Kidney (tissue), 22 donors: ENCODE measurements at places on chromosomes 1 and 21.
A peak's percentile ranks its signal among the peaks of the same experiment; 100 is the strongest.

- H3K36me3 ChIP-seq: no peaks in the 10 kb centered on the region
- no peak overlapping the region for H3K27ac ChIP-seq
- no peaks in the 10 kb centered on the region for H3K4me1 ChIP-seq
Observed at GRCh38 chr21:23496729-23497128, 2110.6 kb downstream of the MRPL39 start.

DNA sequence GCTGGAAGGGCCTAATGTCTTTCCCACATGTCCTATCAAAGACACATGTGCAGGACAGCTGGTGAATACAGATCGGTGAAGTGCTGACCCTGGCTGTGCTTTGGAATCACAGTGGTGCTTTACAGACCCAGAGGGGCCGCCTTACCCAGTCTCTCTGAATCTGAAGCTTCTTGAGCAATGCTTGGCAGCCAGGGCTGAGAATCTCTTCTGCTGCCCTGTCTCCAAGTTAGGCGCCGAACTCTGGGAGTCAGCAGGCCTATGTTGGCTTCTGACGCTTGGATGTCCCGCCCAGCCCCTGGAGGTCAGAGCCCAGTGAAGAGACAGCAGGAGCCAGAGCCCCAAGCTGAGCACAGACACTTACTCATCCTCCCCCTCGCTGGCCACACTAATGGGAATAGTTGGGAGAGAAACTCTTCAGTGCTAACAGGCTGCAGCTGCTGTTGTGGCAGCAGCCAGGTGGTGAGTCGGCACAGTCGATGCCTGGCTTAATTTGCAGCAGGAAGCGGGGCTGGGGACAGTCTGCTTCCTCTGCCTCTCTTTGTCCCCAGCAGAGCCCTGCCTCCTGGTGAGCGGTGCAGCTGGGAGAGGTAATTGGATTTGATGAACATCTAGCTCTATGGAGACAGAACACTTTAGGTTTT lies 68.1 kb downstream of the URB2 start:
- DNase-seq: peak; percentile 82
- no peaks in the 10 kb centered on the region for H3K27me3 ChIP-seq
- H3K27ac ChIP-seq: no peak overlapping the region
- no peak overlapping the region for H3K4me3 ChIP-seq

- no peak overlapping the region for H3K4me3 ChIP-seq
- peaks cover 13% of the 10 kb centered on the region for H3K4me1 ChIP-seq
- no peaks in the 10 kb centered on the region for H3K36me3 ChIP-seq
- H3K27ac ChIP-seq: peak overlapping the region; percentile 49
Observed at GRCh38 chr1:116312681-116313069, 60.4 kb upstream of the ATP1A1 start.

DNA sequence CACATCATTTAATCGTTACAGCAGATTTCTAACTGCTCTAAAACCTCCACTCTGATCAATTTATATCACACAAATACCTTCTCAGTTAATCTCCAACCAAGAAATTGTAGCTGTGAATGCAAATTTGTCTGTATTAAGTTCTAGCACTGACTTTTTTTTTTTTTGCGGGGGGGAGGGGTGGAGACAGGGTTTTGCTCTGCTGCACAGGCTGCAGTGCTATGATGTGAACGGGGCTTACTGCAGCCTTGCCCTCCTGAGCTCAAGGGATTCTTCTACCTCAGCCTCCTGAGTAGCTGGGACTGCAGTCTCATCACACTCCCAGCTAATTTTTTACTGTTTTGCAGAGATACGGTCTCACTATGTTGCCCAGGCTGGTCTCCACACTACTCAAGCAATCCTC lies 163.6 kb downstream of the RERE start:
- no peaks in the 10 kb centered on the region for H3K27me3 ChIP-seq
- H3K4me1 ChIP-seq: peaks cover 5% of the 10 kb centered on the region
- H3K4me3 ChIP-seq: no peak overlapping the region
- no peak overlapping the region for H3K27ac ChIP-seq
- no peak for DNase-seq

DNA sequence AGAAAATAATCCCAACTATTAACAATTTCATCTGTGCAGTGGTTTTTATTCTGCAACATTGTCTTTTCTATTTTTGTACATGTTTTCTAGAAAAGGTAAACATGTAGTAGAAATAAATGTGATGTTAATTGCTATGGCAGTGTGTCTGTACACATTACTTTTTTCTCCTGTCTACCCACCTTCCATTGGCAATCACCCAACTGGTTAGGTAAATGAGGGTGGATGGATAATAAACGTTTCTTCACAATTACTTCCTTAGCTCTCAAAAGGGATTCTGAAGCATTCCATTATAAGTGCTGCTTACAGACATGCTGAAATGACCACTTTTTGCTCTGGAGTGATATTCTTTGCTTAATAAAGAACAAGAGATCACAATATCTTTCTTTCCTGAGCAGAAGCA lies 61.4 kb downstream of the MAGI3 start:
- no peak overlapping the region for H3K4me3 ChIP-seq
- no peaks in the 10 kb centered on the region for H3K4me1 ChIP-seq
- DNase-seq: no peak
- H3K27ac ChIP-seq: no peak overlapping the region
- no peaks in the 10 kb centered on the region for H3K27me3 ChIP-seq
- H3K36me3 ChIP-seq: no peaks in the 10 kb centered on the region

DNA sequence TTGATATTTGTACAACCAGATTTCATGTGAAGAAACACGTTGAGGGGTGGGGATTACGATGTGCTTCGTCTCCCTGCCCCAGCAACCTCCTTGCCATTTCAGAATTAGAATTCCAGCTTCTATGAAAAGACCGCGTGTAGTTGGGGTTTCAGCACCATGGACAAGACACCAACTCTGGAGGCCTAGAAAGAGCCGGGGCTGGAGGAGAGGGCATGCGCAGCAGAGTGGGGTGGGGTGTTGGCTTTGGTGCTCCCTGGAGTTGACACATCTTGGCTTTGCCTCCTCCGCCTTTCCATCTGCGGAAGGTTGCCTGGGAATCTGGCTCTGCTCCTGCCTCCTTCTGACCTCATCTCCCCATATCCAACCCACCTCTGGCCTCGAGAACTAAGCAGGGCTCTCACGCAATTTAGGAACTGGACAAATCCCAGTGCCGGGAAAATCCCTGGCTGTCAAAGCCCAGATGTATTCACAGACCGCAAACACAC lies 11.8 kb downstream of the HTR6 start:
- no peaks in the 10 kb centered on the region for H3K27me3 ChIP-seq
- no peak overlapping the region for H3K4me3 ChIP-seq
- H3K36me3 ChIP-seq: no peaks in the 10 kb centered on the region

GRCh38 chr1:208122612-208123358 lies 121.4 kb downstream of the PLXNA2 start:
- no peak overlapping the region for H3K27ac ChIP-seq
- no peaks in the 10 kb centered on the region for H3K36me3 ChIP-seq
- no peak overlapping the region for H3K4me3 ChIP-seq
- DNase-seq: no peak
- H3K27me3 ChIP-seq: no peaks in the 10 kb centered on the region
- no peaks in the 10 kb centered on the region for H3K4me1 ChIP-seq

- H3K27ac ChIP-seq: peak overlapping the region; percentile 56
- H3K36me3 ChIP-seq: no peaks in the 10 kb centered on the region
- H3K27me3 ChIP-seq: no peaks in the 10 kb centered on the region
- H3K4me3 ChIP-seq: no peak overlapping the region
- peaks cover 17% of the 10 kb centered on the region for H3K4me1 ChIP-seq
Observed at GRCh38 chr21:38985568-38986378, 180.0 kb downstream of the ETS2 start.

- no peak overlapping the region for H3K4me3 ChIP-seq
- no peak overlapping the region for H3K27ac ChIP-seq
- no peaks in the 10 kb centered on the region for H3K36me3 ChIP-seq
- no peak for DNase-seq
- no peaks in the 10 kb centered on the region for H3K27me3 ChIP-seq
Observed at GRCh38 chr1:99681583-99681982, 35.7 kb downstream of the PALMD start.

GRCh38 chr1:220213382-220213983 lies 58.8 kb downstream of the RAB3GAP2 start:
- H3K27ac ChIP-seq: no peak overlapping the region
- H3K4me3 ChIP-seq: no peak overlapping the region
- H3K36me3 ChIP-seq: peaks cover 7% of the 10 kb centered on the region
- H3K27me3 ChIP-seq: no peaks in the 10 kb centered on the region
- no peak for DNase-seq

- no peak overlapping the region for H3K4me3 ChIP-seq
- DNase-seq: no peak
- H3K4me1 ChIP-seq: no peaks in the 10 kb centered on the region
- H3K27ac ChIP-seq: no peak overlapping the region
- no peaks in the 10 kb centered on the region for H3K36me3 ChIP-seq
- H3K27me3 ChIP-seq: no peaks in the 10 kb centered on the region
Observed at GRCh38 chr1:244211559-244211944, 160.5 kb downstream of the ZBTB18 start.

GRCh38 chr1:220149742-220150141 lies 55.8 kb downstream of the IARS2 start:
- H3K27me3 ChIP-seq: no peaks in the 10 kb centered on the region
- H3K27ac ChIP-seq: no peak overlapping the region
- no peak for DNase-seq
- peaks cover 13% of the 10 kb centered on the region for H3K36me3 ChIP-seq

GRCh38 chr21:33767236-33767635 lies 124.9 kb downstream of the ITSN1 start:
- H3K27ac ChIP-seq: no peak overlapping the region
- no peaks in the 10 kb centered on the region for H3K27me3 ChIP-seq
- DNase-seq: no peak
- peaks cover 24% of the 10 kb centered on the region for H3K36me3 ChIP-seq

DNA sequence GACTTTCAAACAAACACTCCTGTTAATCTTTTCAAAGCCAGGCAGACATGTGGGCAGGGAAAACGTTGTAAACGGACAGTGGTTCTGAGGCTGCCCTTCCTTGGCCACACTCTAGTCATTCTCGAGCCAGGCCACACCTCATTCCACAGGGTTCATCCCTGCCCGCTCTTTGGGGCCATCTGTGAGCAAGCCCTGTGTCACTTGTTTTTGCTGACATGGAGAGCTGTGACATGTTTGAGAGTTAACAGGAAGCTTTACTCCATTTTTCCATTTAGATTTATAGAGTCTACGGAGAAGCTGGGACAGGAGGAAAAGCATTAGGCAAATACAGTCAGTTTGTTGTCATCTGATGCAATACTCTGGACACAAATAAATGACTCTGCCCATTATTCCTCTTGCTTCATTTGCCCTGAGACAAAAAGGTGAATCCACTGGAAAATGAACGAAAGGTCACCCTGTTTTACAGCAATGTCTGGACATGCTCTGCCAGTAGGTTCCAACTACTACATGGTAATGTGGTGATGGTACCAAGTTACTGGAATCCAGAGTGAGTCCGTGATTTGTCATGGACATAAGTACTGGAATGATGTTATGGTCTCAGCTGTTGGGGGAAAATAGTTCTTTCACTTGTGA lies 126.9 kb downstream of the CLIC6 start:
- H3K4me1 ChIP-seq: no peaks in the 10 kb centered on the region
- no peak for DNase-seq
- no peak overlapping the region for H3K4me3 ChIP-seq

GRCh38 chr1:51070640-51071039 lies 31.4 kb upstream of the C1orf185 start:
- no peak overlapping the region for H3K4me3 ChIP-seq
- no peaks in the 10 kb centered on the region for H3K4me1 ChIP-seq
- H3K36me3 ChIP-seq: no peaks in the 10 kb centered on the region
- H3K27ac ChIP-seq: no peak overlapping the region
- no peaks in the 10 kb centered on the region for H3K27me3 ChIP-seq
- no peak for DNase-seq

DNA sequence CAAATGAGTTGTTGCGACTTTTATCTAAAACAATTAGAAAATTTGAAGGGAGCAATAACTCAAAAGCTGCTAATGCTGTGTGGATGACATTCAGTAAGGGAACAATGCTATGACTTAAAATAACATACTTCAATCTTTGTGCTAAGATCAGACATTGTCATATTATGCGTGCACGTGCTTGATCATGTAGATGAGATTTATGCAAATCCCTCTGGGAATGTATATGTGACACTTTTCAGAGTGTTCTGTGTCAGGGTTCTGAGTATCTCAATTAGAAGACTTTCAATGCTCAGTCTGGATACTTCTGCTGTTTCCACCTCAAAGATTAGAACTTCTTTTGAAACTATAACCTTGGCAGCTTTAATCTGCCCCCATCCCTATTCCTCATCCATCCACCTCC lies 18.6 kb upstream of the POU2F1 start:
- H3K4me1 ChIP-seq: no peaks in the 10 kb centered on the region
- DNase-seq: no peak
- no peaks in the 10 kb centered on the region for H3K36me3 ChIP-seq

DNA sequence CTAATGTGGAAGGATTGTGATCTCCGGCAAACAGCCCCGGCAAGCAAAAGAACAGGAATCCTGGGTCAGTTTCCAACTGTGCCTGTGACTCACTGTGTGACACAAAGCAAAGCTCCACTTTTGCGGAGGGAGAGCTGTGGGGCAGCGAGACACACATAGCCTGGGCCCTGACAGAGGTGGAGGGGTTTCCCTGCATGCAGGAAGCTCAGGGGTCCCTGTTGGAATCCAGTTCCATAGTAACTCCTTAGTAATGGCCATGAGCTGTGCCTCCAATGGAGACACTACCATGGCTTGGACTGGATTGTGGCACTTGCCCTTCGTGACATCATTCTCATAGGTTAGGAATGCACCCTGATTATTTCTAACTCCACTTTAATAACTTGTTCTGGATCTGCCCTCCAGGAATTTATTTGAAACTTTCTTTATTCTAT lies 47.0 kb upstream of the ATF3 start:
- H3K36me3 ChIP-seq: no peaks in the 10 kb centered on the region
- H3K4me1 ChIP-seq: peaks cover 2% of the 10 kb centered on the region
- DNase-seq: no peak

- no peak overlapping the region for H3K27ac ChIP-seq
- no peak overlapping the region for H3K4me3 ChIP-seq
- H3K27me3 ChIP-seq: no peaks in the 10 kb centered on the region
- peaks cover 4% of the 10 kb centered on the region for H3K4me1 ChIP-seq
- no peaks in the 10 kb centered on the region for H3K36me3 ChIP-seq
Observed at GRCh38 chr1:219659005-219659600, 46.2 kb upstream of the ZC3H11B start.

DNA sequence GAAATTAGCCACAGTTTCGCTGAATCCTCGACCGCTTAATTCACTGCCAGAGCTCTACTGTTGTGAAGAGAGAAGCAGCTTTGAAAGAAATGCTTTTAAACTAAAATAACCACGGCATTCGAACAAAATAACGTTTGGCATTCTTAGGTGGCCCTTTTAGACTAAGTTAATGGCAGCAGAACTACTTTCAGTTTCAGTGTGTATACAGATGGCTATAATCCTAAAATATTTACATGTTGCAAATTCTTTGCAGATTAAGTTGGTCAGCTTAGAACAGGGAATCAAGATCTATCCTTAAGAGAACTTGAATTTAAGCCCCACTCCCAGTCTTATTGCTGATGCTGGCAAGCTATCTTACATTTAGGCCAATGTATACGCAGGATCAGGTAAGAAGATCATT lies 62.7 kb downstream of the ADSS2 start:
- no peak for DNase-seq
- H3K4me3 ChIP-seq: no peak overlapping the region
- H3K36me3 ChIP-seq: no peaks in the 10 kb centered on the region
- no peaks in the 10 kb centered on the region for H3K4me1 ChIP-seq
